Thoracic aorta (tissue), 2 donors: ENCODE measurements at places on chromosomes 5 and 9.

DNA sequence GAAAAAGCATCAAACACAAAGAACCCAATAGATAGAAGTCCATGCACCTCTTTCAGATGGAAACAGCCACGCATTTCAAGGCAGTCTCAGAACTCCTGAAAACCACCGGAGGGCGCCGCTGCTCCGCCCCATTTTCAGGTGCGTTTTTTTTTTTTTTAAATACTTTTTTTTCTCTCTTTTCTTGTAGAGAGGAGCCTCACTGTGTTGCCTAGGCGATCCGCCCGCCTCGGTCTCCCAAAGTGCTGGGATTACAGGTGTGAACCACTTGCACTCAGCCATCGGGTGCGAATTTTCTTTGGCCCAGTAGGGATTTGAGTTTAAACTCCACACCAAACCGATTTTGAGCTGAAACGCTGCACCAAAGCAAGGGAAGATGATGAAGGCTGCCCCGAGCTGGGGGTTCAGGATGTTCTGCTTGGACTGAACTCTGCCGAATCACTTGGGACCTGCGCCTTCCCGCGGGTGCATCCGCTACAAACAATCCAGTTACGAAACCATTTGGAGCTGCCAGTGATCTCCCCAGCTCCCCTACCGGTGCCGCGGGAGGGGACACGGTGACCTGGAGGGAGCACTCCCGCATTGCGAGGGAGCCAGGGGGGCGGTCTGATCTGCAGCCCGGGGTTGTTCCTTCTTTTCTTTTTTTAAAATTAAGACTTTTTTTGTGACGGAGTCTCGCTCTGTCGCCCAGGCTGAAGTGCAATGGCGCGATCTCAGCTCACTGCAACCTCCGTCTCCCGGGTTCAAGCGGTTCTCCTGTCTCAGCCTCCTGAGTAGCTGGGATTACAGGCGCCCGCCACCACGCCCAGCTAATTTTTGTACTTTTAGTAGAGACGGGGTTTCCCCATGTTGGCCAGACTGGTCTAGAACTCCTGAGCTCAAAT, 1.4 kb downstream of the PTGR1 start:
- no peak for DNase-seq

GRCh38 chr9:121972501-121972981, 120.6 kb downstream of the TTLL11 start:
- DNase-seq = peak; percentile 52

DNA sequence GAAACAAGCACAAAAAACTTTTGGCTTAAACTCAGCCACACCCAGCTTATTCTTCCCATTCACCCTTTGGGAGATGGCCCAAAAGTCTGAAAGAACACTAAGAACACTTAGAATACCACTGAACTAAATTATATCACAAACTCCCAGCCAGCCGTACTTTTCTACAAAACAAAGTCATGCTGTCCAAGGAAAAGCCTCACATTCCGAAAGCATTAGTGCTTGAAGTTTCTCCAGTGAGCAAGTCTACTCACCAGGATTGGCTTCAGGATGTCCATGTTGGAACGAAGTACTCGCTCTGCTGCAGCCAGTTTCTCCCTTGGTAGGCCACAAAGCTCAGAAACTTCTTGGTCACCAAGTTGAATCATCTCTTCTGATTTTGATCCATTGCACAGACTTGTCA, 69.7 kb downstream of the ABCA1 start:
- no peak for DNase-seq

- DNase-seq = no peak
These were observed 235.9 kb downstream of the SEC61B start for GRCh38 chr9:99457981-99458380.

- no peak for DNase-seq
These were observed 706.6 kb upstream of the ZNF608 start for GRCh38 chr5:125452991-125453390.

- DNase-seq = no peak
These were observed 2.4 kb downstream of the GBA2 start for GRCh38 chr9:35746583-35746982.

- DNase-seq = no peak
These were observed 18.7 kb upstream of the TMEM161B start for GRCh38 chr5:88287302-88287701.

GRCh38 chr5:39946356-39947045, 521.7 kb upstream of the DAB2 start:
- no peak for DNase-seq

DNA sequence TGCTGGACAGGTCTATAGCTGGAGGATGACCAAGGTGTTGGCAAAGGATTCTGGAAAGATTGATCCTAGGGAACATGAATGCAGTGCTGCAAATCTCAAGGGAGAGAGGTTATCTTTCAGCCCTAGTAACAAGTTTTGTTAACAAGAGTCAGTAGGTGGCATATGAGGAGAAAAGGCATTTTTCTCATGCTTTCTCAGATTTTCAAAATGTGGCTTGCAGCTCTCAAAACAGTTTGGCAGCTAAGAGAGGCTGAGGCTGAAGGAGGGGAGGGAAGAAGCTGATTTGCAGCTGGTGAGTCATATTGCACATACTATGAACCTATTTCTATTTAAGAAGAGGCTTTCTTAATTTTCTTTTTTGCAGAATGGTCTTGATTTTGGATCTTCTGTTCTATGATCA, 64.3 kb upstream of the PCA3 start:
- DNase-seq = no peak

DNA sequence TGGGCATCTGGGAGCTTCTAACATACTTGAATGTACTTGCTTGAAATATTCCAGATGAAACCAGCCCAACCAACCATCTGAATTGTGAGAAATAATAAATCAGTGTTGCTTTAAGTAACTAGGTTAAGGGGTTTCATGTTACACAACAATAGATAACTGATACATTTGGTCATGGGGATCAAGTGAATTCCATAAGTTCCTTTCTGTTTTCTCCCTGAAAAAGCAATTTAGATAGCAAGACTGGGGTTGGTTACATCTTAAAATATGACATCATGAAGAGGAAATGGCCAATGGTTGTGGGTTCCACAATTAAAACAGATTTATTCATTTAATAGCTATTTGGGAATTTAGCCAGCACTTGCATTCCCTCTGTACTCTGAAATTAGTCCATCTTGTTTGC, 559.7 kb downstream of the TLR4 start:
- DNase-seq = no peak

- no peak for DNase-seq
These were observed 330.0 kb downstream of the EBF1 start for GRCh38 chr5:158769696-158770095.

DNA sequence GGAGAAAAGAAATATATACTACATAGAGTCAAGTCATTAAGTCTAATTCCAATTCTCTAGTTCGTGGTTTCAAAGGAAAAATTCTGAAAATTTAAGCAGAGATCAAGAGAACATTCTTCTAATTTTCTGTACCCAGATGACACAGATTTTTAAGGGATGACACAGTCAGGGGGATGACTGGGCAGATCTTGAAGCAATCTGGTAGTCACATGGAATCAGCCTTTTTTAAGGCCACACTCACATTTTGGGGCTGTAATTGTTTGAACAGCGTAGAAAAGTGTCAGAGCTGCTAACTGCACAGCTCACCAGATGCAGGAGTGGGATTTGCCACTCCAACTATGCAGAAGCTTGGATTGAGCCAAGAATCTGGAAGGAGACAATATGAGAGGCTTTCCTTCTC, 20.4 kb downstream of the PDE4D start:
- DNase-seq = no peak

GRCh38 chr5:112563169-112563826, 144.2 kb upstream of the EPB41L4A start:
- no peak for DNase-seq

DNA sequence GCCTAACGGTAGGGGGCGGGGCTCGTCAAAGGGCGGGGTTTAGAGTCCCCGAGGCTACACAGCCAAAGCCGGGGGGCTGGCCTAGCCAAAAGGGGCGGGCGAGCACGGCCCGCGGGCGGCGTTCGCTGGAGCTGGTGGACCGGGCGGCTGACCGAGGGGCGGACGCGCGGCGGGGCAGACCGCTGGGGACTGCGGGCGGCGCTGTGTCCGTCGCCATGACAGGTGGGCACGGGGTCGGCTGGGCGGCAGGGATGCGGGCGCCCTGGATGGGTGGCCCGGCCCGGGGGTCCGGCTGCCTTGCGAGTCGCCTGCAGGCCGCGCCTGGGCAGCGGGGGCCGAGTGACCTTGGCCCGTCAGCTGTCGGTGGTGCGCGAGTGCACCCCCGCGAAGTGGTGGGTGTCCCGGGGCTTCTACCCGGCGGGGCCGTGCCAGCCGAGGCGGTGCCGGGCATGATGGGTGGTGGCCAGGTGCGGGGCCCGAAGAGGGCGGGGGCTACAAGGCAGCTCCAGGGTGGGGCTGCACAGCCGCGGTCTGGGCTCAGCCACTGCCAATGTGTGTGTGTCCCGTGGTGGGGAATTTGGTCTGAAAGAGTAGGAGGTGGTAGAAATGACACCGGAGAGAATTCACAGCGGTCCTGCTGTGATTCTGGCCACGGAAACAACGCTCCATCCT, at the start of gene CARD19:
Gene CARD19 (plus strand): TSS at position 87 of the 672 bp plus-strand sequence. CDS start 129 bp downstream, at position 216.
- no peak for DNase-seq

GRCh38 chr5:140372971-140373487, 13.0 kb downstream of the SLC4A9 start:
- DNase-seq = peak; percentile 61

DNA sequence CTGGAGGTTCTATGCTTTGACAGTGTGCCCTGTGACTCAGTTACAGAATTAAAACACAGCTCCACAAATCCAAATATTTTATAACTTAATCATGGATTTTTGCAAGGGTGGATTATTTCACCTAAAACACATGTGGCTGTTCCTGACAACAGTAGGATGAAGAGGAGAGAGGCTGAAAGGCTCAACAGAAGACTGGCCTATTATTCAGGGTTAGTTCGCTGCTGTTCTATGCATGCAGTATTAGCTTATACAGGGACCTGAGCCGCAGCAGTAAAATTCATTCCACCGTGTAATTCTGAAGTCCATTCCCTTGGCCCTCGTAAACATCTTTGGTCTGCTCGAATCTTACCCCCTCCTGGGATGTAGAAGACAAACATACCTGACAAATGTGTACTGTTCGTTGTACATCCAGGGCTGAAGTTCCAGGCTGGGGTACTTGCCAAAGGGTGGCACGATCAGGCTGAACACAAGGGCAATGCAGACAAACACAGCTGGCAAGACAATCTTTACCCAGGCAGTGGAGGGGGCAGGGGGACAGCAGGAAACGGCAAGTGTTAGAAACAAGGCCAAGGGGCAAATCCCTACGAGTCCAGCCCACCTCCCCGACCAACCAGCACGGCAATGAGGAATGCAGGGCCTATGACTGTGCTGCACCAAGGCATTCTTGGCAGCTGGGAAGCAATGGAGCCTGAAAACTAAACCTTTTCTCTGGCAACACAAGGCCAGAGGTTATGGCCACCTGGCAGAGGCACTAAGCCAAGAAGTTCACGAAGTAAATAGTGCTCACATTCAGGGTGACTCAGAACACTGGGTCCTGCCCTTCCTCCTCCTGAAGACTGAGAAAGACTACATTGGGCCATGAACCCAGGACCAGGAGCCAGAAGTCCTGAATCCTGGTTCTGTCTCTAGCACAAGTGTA, 46.8 kb downstream of the NIPSNAP3B start:
- DNase-seq = no peak

GRCh38 chr9:106878934-106879333, 16.0 kb downstream of the ZNF462 start:
- DNase-seq = no peak

- DNase-seq = no peak
These were observed 518.3 kb upstream of the ITGA1 start for GRCh38 chr5:52269401-52269800.

DNA sequence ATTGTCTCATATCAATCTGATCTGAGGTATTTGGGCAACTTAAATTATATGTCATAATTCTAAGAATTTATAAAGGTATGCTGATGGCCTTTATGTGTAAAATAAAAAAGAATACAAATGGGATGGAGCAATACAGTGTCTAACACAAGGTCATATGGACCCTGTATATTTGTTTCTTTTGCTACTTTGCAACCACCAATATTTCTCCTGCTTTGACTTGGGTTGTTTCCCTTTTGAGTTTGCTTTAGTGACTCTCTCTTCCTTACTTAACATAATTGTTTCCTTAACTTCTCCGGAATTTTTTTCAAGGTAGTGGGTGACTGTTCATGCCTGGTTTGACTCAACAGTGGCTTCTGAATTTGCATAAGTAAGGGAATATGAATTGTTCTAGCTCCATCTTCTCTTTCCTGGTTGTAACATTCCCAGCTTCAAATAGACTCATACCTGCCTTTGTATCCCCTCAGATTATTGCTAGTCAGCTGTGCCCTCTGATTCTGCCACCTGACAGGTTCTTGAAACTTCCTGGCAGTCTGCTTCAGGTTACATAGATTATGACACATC, 30.2 kb upstream of the ANXA1 start:
- DNase-seq = no peak

- no peak for DNase-seq
These were observed 34.6 kb upstream of the PSD2 start for GRCh38 chr5:139761057-139761450.

- DNase-seq = no peak
These were observed 1.5 kb downstream of the PAPPA start for GRCh38 chr9:116154976-116155697.

GRCh38 chr9:107487521-107488374, 1.8 kb downstream of the KLF4 start:
- no peak for DNase-seq

DNA sequence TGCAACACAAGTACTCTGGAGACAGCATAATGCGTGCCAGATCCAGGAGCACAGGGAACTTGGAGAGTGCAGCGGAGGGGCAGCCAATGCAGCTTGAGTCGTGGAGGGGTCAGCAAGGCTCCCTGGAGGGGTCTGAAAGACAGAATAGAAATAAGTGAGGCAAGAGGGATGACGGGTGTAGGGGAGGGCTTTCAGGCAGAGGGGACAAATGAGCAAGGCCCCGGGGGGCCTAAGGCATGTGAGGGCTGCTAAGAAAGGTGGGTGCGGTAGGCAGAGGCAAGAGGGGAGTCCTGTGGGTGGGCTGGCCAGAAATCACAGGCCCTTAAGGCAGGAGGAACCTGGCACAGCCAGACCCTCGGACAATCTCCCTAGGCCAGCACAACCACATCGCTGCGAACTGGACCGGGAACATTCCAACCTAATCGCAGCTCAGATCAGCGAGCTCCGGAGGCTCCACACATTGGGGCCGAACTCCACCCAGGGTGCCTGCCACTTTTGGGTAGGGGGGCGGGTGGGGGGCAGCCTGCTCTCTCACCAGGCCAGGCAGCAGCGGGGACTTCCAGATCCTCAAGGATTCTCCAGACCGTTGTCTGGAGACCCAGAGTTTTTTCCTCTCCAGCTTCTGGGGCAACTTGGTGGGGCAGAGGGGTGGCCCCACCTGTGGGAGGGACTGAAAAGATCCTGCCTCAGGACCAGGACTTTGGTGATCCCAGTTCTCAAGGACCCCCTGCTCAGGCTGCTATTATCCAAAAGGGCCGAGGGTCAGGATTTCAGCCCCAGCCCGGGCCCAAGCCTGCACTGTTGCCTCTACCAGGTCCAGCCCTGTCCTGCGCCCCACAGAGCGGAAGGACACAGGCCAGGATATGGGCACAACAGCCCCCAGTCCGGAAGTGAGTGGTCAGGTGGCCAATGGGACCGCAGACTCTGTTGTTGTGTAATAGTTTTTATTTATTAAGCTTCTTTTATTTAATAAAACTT, 22.7 kb upstream of the CYSTM1 start:
- DNase-seq = no peak

- no peak for DNase-seq
These were observed 333.7 kb downstream of the ELAVL2 start for GRCh38 chr9:23492126-23493002.
